Glomerular endothelial cell (primary cell): ENCODE measurements at places on chromosomes 1 and 21.
A peak's percentile ranks its signal among the peaks of the same experiment; 100 is the strongest.

- no peak for DNase-seq
These were observed 555.8 kb downstream of the PLA2G4A start for GRCh38 chr1:187384504-187384903.

DNA sequence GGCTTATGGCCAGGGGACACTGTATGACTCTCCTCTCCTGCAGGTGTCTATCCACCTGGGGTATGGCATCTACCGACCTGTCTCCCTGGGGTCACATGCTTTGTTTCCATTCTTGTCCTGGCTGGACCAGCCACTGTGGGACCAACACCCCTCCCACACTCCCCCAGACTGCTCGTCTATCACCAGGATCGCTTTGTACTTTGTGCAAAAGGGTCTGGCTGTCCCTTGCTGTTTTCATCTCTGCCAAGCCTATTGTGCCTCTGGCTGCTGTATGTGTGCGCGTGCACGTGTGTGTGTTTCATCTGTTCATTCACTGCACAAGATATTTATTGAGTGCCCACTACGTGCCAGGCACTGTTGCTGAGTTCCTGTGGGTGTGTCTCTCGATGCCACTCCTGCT lies 25.5 kb downstream of the ETNK2 start:
- DNase-seq: no peak

DNA sequence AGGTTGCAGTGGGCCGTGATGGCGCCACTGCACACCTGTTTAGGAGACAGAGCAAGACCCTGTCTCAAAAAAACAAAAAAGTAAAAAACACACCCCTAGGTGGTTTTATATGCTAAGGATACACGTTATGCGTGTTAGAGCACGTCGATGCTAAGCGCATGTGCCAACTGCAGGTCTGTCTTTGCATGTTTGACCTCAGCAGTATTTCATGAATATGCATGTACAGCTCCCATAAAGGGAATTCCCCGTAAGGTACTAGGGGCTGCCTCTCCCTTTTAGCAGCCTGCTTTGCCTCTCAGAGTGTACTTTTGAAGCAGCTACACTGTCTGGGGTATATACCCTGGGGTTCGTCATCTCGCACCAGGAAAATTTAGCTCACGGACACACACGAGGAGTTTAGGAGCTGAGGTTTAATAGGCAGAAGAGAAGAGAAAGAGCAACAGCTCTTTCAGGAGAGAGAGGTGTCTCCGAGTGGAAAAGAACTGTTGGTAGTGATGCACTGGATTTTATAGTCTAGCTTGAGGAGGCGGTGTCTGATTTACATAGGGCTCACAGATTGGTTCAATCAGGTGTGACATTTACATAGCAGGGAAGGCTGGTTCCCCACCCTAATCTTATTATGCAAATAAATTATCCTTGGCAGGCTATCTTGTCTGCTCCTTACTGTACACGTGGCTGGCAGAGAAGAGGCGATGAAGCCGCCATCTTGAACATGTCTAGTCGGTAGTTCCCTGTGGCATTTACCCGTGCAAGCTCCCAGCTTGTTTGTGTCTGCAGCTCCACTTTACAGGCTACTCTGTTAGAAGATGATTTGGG lies 4.2 kb upstream of the OTUD3 start:
- DNase-seq: no peak

DNA sequence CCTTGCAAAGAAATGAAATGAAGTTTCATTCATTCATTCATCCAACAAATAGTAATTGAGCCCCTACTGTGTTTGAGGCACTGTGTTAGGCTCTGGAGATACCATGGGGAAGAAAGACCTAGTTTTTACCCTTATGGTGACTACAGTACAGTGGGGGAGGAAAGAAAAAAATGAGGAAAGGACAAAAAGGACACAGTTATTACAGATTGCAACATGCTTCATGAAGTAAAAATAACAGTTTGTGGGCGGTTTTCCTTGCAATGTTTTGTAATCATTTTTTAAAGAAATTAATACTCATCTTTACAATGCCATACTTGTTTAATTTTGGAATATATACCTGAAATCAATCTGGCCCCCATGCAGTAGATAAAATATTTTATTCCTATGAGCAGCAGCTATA lies 120.3 kb downstream of the TM2D1 start:
- no peak for DNase-seq

DNA sequence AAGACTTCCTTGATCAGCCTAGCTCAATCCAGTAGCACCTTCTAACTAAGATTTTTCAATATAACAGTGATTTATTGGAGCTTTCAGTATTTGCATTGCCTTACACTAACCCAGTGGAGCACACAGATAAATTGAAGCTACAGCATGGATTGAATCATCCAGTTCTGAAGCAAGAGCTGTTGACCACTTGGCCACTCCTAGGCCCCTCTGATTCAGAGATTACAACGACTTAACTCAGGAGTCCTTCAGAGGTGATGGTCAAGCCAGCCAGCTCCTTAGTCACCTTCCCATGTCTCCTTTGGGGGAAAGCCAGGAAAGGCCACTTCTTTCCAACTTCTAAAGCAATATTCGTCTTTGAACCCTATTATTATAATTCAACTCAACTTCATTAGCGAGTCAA lies 151.8 kb downstream of the TENT5C start:
- DNase-seq: no peak

DNA sequence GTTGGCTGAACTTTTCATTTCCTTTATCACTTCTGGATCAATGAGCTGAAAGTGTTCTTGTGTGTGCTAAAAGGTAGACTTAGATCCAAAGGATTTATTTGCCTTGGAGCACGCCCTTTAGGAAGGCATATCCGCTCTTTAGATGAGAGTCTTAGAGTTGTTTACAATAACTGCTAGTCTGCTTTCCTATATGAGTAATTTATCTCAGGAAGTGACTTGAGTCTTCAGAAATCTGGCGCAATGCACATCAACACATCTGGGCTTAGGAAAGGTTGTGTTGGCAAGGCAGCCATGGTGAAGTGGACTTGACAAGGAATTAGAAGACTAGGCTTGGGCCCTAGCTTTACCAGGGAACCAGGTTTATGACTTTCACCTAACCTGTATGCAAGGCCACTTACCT lies 204.1 kb upstream of the PTGFR start:
- peak; percentile 58 for DNase-seq

GRCh38 chr1:232773752-232774151 lies 31.5 kb upstream of the MAP10 start:
- no peak for DNase-seq

GRCh38 chr1:201882665-201883132 lies 6.0 kb upstream of the SHISA4 start:
- DNase-seq: no peak

DNA sequence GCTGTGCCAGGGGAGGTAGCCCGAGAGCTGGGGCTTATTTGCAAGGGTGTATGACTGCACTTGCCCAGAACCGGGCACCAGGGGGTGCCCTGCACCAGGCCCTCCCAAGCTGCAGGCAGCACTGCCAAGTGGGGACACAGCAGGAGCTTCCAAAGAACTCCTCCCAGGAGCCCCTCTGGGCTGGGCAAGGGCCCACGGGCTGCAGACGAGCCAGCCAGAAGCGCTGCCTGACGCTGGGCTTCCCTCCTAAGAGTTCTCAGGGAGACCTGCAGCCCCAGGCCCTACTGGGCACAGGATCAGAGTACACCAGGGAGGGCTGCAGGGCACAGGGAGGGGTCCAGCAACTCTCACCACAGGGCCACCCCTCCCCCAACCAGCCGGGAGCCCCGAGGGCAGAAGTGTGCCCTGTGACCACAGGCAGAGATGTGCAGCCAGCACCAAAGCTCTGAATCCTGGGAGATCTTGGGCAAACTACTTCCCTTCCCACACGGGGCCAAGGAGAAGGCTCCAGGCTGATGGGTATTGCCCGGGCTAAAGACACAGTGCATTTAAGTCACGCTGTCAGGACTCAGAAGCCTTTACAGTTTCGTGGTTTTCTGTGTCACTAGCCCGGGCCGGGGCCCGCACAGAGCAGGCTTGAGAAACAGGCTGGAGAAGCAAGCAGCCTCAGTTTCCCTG lies 63.4 kb downstream of the KCNAB2 start:
- DNase-seq: no peak

DNA sequence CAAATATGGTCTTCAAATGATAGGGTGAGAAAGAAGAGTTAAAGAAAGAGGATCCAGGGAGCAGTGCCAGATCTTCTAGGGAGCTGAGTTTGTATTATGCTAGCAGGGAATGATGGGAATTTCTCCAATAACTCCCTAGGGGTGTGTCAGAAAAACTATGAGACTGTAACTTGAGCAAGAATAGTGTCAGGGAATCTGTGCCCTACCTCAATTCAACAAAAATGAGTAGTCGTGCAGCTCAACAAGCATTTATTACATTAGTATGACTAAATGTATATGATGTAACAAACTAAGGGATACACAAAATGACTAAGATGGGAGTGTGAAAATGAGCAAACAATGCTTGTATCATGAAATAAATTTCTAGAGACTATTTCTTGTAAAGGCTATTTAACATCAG lies 24.2 kb downstream of the SPAG17 start:
- DNase-seq: no peak

DNA sequence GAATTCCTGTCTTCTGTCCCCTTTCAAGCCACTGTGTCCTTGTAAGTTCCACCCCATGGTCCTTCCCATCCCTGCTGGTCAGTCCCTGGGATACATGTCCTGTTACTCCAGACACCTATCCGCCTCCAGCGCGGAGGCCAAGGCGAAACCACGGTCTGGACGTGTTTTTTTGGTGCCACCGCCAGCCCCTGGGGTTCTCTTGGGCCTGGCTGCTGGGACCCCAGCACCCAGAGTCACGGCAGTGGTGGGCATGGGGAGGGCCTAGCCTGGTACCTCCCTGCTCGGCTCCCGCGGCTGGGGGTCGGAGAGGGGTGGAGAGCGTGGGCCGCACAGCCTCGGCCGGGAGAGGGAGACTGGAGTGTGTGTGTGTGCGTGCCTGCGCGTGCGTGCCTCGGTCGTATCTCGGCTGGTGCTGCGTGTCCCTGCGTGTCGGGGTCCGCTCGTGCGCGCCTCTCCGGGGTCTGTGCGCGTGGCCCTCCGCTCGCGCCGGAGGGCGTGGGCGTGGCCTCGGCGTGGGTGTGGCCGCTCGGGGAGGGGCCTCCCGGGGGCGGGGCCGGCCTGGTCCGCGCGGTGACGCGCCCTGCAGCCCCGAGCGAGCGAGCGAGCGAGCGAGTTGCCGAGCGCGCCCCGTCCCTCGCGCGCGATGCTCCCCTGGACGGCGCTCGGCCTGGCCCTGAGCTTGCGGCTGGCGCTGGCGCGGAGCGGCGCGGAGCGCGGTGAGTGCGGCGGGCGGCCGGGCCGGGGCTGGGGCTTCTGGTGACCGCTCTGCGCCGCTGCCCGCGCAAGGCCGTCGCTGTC lies at the start of gene VWA1:
Gene VWA1, plus strand, starts transcription at position 585 of the 798 bp plus-strand sequence. Its CDS starts 59 bp downstream, at position 644.
- DNase-seq: no peak

DNA sequence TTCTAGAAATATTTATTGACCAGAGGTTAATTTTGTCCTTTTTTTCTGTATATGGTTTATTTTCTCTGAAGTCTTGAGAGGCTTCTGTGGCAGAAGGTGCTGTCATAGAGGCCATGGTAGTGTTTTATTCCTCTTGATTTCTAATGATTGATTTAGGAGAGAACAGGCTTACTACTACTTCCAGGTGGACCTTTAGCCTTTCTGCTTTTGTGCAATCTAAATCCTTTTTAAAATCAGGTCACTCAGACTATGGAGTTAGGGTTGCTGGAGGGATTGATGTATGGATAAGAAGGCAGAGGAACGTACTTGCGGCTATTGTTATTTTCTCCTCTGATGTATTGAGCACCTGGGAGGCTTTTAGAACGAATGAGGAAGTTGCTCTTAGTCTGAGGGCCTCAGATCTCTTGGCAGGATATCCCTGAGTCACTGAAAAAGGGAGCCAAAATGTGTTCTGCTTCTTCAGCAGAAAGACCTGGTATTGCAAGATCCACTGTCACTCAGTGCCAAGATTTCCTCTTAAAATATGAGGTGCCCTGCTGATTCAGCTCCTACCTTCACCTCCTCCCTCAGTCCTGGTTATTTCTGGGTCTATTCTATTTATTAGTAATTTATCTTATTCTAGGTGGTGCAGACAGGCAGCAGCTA lies 277.4 kb downstream of the ZNF648 start:
- DNase-seq: no peak

DNA sequence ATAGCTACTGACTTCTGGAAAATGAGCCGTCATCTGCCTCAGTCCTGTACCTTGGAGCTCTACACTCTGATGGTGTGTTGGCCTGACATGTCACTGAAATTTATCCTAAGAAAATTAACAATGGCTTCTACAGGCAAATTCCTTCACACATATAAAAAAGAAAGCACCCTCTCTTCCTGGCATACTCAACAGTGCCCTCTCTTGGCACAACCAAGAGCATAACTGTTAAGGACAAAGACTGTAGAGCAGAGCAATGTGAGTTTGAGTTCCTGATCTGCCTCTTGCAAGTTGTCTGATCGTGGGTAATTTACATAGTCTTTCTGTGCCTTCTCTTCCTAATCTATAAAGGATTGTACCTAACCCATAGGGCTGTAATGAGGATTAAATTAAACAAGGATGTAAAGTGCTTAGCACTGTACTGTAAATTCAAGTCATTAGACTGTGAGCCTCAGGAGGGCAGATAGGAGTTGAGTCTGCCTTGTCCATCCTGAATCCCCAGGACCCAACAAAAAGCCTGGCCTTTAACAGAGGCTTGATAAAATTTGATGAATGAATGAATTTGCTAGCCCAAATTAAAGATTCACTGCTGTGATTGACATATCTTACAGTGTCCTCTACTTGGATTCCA lies 83.5 kb downstream of the SYF2 start:
- DNase-seq: no peak

DNA sequence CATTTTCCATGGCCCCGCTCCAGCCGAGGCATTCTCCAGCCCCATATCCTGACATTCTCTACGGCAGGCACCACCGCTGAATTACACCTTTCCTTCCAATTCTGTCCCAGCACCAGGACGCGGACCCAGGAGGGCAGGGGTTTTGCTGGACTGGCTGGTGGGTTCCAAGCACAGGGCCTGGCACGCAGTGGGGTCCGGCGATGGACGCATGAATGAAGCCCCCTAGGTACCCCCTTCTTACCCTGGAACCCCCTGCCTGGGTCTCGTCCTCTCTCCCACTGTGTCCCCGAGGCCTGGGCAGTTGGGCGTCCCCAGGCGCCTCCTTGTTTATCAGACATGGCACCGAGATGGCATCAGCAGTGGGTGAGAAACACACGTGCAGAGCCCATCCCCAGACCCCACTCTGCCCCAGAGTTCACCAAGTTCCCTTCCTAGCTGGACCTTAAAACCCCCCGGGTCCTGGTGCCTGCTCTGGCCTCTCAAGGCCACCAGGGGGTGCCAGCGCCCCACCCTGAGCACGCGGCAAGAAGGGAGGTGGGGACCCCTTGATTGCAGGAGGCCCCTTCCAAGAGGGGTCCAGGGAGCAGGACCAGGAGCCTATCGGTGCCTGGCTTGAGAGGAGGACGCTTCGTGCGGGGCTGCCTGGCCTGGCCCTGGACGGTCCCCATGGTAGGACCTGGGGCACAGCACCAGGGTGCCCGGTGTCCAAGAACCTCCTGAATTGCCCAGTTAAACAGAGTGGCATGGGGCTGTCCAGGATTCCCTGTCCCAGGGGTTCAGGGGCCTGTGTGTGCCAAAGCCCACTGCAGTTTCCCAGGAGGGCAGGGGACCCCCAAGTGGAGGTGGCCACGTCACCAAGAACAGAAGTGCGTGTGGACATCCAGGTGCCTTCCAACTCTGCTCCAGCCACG lies 46.1 kb downstream of the MEGF6 start:
- no peak for DNase-seq
